Head of caudate nucleus (tissue), 42 donors: ENCODE measurements at places on chromosomes 7 and 10.

DNA sequence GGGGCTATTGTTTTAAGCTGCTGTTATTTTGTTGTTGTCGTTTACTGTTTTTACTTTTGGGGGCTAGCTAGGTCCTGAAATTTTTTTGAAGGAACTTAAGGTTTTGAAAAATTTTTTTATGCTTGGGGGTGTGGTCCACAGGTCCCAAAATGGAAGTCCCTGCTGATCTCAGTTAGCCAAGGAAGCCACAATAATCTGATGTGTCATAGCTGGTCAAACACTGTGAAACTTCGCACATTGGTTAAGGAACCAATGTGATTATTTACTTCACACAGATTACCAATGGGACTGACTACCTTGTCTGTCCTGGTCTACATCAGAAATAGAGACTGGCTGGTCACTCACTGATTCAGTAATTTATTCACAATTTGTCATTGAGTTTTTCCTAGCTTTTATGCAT lies 29.5 kb upstream of the HYCC1 start:
- DNase-seq: no peak

GRCh38 chr10:87053111-87053510 lies 33.0 kb downstream of the FAM25A start:
- DNase-seq: peak; percentile 19

DNA sequence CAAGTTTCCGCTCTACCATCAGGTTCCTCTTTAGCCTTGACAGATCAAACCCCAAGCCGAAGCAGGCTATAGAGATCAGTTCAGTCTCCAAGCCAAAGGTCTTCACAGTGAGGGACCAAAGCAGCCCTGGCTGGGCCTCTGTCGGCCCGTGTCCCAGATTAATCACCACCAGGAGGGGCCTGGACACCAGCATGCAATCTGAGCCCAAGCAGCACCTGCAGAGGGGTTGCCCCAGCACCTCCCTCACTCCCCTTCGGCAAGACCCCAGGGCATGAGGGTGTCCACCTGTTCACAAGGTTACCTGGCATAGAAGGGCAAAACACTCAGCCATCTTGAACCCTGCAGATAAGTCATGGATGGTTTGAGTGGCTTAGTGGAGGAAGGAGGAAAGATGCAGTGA lies 36.0 kb downstream of the FBXW4 start:
- no peak for DNase-seq

DNA sequence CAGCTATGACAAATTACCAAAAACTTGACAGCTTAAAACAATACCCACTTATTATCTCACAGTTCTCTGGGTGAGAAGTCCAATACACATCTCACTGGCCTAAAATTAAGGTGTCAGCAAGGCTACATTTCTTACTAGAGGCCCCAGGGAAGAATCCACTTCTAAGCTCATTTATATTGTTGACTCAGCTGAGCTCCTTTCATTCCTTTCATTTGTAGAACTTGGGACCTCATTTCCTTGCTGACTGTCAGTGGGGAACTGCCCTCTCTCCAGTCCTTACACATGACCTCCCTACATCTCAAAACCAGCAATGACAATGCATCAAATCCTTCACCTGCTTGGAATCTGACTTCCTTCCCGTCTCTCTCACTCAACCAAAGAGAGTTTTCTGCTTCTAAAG lies 240.3 kb downstream of the IPMK start:
- DNase-seq: no peak

DNA sequence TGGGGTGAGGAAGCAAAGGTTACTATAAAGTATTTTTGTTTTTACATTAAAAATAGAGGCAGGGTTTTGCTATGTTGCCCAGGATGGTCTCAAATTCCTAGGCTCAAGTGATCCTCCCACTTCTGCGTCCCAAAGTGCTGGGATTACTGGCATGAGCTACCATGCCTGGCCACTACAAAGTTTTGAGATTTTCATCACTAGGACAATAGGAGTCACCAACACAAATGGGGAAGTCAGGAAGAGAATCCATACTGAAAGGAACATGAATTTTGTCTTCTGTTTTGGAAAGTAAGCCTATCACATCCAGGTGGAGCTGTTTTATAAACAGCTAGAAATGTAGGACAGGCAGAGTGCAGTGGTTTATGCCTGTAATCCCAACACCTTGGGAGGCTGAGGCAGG lies 20.0 kb upstream of the CAPZA2 start:
- no peak for DNase-seq

DNA sequence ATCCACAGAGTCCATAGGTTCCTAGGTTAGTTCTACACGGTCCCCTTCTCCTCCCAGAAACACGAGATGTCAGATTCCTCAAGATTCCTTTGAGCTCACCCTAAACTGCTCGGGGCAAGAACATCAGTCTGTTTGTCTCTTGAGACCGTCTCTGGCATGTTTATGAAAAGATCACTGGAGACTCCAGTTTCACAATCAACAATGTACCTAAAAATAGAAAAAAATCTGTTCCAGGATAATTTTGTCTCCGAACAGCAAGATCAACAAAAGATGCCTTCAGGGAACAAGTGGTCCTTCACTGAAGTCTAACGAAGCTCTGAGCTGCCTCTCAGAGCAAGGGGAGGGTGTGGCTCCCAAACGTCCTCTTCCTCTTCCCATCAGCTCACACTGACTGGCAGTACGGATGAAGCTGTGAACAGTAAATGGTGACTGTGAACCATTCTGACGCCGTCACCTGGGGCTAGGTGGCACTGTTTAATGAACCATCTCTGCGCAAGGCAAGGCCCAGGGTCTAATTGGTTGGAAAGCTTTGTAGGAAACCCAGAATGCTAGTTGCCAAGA lies 156.2 kb upstream of the LYZL1 start:
- DNase-seq: no peak

GRCh38 chr10:106515206-106515790 lies 649.2 kb downstream of the SORCS1 start:
- no peak for DNase-seq

- no peak for DNase-seq
Measured at GRCh38 chr7:21361413-21362125, 66.3 kb upstream of the SP4 start.

DNA sequence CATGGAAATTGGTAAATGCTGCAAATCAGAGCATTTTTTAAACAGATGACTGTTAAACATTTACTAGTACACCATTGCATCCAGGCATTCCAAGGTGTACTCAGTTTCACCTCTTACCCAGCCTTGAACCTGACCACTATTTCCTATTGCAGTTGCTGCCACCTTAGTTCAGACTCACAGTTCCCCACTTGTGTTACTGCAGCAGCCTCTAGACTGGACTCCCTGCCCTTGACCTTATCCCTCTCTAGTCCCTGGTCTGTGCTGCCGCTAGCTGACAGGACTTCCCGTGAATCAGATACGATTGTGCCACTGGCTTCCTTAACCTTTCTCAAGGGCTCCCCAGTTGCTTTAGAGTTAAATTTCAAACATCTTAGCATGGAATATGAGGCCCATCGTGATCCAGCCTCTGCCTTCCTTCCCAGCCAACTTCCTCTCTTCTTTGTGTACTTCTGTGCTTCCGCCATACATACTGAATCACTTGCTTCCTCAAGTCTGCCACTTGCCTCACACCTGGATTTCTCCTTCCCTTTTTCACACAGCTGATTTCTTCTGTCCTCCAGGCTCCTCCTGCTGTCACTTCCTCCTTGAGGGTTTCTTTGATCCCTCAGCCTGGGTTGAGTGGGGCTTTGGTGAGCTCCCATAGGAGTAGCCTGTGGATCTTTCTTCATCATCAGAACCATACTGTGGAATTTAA lies 118.7 kb upstream of the GJD4 start:
- no peak for DNase-seq

DNA sequence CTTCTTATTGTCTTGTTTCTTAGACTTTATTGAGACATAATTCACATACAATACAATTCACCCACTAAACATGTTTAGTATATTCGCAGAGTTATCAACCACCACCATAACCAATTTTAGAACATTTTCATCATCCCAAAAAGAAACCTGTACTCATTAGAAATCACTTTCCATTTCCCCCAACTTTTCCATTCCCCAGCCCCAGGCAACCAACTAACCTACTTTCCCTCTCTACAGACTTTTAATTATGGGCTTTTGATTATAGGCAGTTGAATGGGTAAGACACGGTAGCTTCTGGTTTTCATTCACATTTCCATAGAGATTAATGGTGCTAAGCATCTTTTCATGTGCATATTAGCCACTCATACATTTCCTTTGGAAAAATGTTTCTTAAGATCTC lies 24.2 kb upstream of the OTUD1 start:
- no peak for DNase-seq

DNA sequence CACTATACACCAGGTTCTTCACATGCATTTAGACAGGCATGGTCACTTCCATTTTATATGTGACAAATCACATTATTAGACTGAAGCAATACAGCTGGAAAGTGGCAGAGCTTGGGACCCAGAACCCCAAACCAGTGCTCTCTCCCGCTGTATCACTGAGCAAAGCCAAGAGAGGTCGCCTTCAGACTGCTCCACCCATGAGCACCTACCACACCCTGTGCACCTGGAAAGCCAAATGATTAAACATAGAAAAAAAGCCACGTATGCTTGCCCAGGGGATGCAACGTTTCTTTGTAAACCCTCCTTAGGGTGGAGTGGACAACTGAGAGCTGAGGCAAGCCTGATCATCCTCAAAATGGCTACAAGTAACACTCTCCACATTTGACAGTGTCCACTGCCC lies 72.5 kb downstream of the CCDC6 start:
- DNase-seq: no peak

DNA sequence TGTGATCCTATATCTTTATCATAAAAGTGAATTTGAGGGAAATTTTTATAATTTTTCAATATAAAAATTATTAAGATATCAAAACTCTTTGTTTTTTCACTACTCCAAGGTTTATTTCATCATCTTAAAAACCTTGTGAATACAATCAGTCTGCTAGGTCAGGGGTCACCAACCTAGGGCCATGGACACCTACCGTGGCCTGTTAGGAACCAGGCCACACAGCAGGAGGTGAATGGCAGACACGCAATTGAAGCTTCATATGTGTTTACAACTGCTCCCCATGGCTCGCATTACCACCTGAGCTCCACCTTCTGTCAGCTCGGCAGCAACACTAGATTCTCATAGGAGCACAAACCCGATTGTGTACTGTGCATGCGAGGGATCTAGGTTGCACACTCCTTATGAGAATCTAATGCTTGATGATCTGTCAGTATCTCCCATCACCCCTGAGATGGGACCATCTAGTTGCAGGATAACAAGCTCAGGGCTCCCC lies 271.2 kb upstream of the C7orf33 start:
- no peak for DNase-seq

GRCh38 chr7:66558201-66558641 lies 70.5 kb upstream of the KCTD7 start:
- DNase-seq: no peak

DNA sequence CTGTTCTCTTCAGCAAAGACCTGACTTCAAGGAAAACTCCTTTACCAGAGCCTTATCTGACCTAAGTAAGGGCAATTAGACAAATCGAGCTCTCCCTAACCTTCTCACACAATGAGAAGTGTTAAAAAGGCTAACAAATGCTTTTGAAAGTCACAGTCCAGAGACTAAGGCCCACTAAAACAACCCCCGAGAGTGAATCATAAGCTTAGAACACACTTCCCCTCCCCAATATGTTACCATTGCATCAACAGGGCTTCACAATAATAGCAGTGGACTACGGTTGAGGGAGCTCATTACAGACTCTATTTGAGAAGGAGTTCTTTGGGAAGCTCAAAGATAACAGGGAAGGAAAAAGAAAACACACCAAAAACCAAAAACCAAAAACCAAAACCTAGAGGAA lies 28.6 kb upstream of the ZEB1 start:
- no peak for DNase-seq

DNA sequence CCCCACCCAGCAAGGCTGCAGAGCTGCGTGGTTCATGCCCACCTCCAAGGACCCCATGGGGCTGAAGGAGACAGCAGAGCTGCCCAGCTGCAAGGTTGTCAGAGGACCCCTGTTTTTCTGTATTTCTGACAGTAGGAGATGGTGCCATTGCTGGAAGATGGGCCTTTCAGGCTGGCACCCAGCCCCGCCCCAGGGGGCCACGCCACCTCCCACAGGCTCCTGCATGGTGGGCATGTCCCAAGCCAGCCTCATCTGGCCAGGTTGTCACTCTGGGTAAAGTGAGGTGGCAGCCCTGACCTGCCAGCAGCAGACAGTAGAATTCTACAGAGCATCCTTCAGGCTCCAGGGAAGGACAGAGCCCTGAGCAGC lies 75.5 kb upstream of the RET start:
- no peak for DNase-seq

DNA sequence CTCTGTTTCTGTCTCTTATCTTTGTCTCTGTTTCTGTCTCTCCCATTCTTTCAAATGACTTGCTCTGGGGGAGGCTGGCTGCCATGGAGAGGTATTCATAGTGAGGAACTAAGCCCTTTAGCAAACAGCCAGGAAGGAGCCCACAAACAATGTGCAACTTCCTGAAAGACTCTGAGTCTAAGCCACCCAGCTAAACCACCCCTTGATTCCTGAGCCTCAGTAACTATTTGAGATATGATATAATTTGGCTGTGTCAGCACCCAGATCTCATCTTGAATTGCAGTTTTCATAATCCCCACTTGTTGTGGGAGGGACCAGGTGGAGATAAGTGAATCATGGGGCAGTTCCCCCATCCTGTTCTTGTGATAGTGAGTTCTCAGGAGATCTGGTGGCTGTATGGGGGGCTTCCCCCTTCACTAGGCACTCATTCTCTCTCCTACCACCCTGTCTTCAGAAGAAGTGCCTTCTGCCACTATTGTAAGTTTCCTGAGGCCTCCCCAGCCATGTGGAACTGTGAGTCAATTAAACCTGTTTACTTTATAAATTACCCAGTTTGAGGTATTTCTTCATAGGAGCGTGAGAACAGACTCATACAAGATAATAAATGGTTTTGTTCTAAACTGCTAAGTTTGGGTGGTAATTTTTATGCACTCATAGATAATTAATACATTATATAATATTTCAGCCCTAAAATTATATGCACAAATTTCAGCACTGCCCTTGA lies 121.2 kb upstream of the FOXP2 start:
- DNase-seq: no peak

DNA sequence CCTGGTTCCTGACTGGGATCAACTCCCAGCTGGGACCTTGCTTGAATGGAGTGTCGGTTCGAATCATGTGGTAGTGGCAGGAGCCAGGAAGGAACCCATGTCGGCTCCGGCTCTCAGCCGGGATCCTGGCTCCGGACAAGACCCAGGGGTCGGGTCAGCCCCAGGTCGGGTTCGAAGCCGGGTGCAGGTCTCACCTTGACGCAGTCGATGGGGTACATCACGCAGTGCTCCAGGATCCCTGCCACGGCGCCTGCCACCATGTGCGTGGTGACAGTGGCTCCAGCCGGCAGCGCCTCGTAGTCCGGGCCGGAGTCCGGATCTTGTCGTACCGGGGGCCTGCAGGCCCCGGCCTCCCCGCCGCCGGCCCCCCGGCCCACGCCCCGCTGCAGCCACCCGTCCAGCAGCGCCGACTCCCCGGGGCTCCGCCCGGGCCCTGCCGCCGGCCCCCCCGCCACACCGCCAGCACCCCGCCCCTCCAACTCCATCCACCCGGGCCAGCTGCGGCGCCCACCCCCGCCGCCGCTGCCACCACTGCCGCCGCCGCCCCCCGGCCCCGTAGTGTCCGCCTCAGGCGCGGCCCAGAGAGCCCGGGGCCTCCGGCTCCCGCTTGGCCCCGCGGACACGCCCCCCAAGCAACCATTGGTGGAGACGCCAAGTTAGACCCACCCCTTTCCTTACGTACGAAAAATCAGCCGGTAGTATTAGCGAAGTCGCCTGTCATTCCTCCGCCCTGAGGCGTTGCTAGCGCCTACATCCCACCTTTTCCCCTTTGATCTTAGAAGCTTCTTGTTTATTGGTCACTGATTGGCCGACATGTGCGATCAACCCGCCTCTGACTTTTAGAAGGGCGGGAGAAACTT lies at the start of gene SLC25A28:
Gene SLC25A28 (minus strand): TSS at position 589 of the 860 bp plus-strand sequence. CDS start 104 bp downstream, at position 485.
- peak; percentile 10 for DNase-seq

- DNase-seq: no peak
Measured at GRCh38 chr7:41586931-41587640, 115.8 kb downstream of the INHBA start.

- DNase-seq: no peak
Measured at GRCh38 chr10:11639362-11639761, 27.9 kb upstream of the USP6NL start.
